ENCODE measurements at places on chromosomes 1 and 21. TPM values are rescaled to one million over a fixed set of nuclear protein-coding genes. Genes with fewer than 3 reads are reported as not detected.
A peak's percentile ranks its signal among the peaks of the same experiment; 100 is the strongest.

Gene RHOU
- 43.6 TPM for total RNA-seq

Gene CLDN14
- not detected for total RNA-seq

Gene SELENBP1
- 2,933 TPM for total RNA-seq

Gene GIPC2
- 15.7 TPM for total RNA-seq

Gene CCDC18
- total RNA-seq = 4.0 TPM

GRCh38 chr1:43938383-43938782, 4.8 kb downstream of the ARTN start:
- no peaks in the 10 kb centered on the region for H3K36me3 ChIP-seq
- H3K27ac ChIP-seq = no peak overlapping the region
- DNase-seq = no peak
- H3K4me3 ChIP-seq = no peak overlapping the region

- no peak overlapping the region for H3K4me3 ChIP-seq
- peak overlapping the region; percentile 96 for H3K27ac ChIP-seq
- H3K4me1 ChIP-seq = peaks cover 36% of the 10 kb centered on the region
- H3K36me3 ChIP-seq = peaks cover 12% of the 10 kb centered on the region
- H3K27me3 ChIP-seq = no peaks in the 10 kb centered on the region
- DNase-seq = peak; percentile 26
These were observed 11.0 kb downstream of the ZBTB7B start for GRCh38 chr1:155013632-155014031.

GRCh38 chr1:117161887-117162286, 40.3 kb upstream of the TRIM45 start:
- DNase-seq = no peak
- H3K4me3 ChIP-seq = no peak overlapping the region
- H3K4me1 ChIP-seq = no peaks in the 10 kb centered on the region
- no peaks in the 10 kb centered on the region for H3K36me3 ChIP-seq

- no peak overlapping the region for H3K4me3 ChIP-seq
- no peaks in the 10 kb centered on the region for H3K27me3 ChIP-seq
- no peaks in the 10 kb centered on the region for H3K36me3 ChIP-seq
- DNase-seq = no peak
- H3K4me1 ChIP-seq = no peaks in the 10 kb centered on the region
- H3K27ac ChIP-seq = no peak overlapping the region
These were observed 161.6 kb downstream of the LRRC40 start for GRCh38 chr1:70043804-70044203.

DNA sequence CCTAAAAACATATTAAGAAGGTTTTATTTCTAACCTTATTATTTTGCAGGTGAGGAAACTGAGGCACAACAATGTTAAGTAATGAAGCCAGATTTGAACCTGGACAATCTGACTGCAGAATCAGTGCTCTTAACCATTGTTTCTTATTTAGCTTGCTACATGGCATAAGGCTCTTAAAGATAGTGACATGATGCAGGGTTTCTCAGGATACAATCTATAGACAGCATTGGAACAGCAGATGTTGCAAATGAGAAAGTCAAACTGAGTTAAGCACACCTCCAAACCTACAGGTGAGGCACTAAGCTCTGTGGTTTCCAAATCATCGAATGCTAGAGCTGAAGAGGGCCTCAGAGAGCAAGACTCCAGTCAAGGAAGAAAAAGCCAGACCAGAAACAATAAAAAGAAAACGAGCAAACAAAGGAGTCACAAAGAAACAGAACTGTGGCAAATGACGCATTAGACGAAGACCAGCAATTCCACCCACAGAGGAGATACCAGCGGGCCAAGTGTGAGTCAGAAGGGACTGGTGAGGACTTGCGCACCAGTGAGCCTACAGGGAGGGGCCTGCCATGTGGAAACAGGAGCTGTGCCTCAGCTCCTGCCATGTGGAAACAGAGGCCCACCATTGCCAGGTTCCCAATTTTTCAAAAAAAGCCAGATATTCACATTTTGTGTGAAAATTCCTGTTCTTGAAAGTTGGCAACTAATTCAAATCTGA, 14.4 kb downstream of the CD58 start:
- peak; percentile 80 for DNase-seq
- H3K27ac ChIP-seq = peak overlapping the region; percentile 67
- H3K27me3 ChIP-seq = no peaks in the 10 kb centered on the region
- no peak overlapping the region for H3K4me3 ChIP-seq

GRCh38 chr1:231187571-231187970, 25.7 kb downstream of the TRIM67 start:
- no peak for DNase-seq
- H3K4me1 ChIP-seq = no peaks in the 10 kb centered on the region
- no peak overlapping the region for H3K27ac ChIP-seq
- H3K36me3 ChIP-seq = no peaks in the 10 kb centered on the region
- H3K27me3 ChIP-seq = peaks cover 35% of the 10 kb centered on the region
- H3K4me3 ChIP-seq = no peak overlapping the region

DNA sequence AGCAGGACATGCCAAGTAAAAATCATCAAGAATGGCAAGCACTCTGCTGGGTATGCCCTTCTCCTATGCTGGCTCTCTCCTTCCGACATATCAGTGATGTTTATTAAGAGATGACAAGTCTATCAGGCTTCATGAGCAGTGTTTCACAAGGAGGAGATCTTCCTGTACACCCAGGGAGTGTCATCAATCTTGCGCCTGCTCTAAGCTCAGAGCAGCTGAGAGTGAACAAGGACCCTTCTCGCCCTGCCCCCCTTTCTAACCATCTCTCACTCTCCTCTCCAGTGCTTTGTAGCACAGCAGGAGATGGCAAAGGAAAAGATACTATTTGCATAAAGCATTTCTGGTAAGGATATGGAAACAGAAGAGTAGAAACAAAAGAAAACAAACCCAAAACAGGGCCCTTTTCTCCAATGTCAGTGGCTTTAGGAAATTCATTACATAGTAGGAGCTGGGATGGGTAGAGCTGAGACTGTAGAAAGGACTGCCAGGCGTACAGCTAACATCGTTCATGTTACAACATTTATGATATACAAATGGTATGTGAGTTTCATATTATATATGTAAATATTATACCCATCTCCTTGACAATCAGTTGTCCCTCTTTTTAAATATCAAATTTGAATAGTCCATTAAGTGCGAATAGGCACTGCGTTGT, 201.7 kb downstream of the NUF2 start:
- H3K4me1 ChIP-seq = no peaks in the 10 kb centered on the region
- no peak overlapping the region for H3K4me3 ChIP-seq
- no peak for DNase-seq
- H3K27ac ChIP-seq = no peak overlapping the region

DNA sequence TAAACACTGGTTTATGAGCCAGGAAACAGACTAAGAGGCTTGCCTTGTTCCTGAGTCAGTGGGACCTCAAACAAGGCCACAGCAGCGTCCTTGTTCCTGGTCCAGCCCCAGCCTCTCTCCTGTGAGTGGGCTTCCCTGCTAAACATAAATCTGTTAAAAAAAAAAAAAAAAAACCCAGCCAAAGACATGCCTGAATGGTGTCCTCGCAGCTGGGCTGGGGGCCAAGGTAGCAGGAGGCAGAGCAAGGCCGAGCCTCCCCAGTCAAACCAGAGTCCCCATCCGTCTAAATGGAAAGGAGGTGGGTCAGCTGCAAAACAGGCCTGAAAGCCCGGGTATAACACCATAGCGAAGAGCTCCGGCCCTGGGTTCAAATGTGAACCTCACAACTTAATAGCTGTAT, 18.1 kb upstream of the IFFO2 start:
- no peak overlapping the region for H3K27ac ChIP-seq
- no peak overlapping the region for H3K4me3 ChIP-seq
- H3K27me3 ChIP-seq = no peaks in the 10 kb centered on the region
- H3K4me1 ChIP-seq = no peaks in the 10 kb centered on the region
- DNase-seq = no peak

GRCh38 chr1:236020359-236021219, 44.3 kb downstream of the NID1 start:
- no peak for DNase-seq
- no peak overlapping the region for H3K4me3 ChIP-seq
- no peaks in the 10 kb centered on the region for H3K27me3 ChIP-seq
- no peaks in the 10 kb centered on the region for H3K36me3 ChIP-seq
- H3K27ac ChIP-seq = peak overlapping the region; percentile 69

- H3K27ac ChIP-seq = no peak overlapping the region
- no peak for DNase-seq
- no peak overlapping the region for H3K4me3 ChIP-seq
- no peaks in the 10 kb centered on the region for H3K36me3 ChIP-seq
- H3K27me3 ChIP-seq = peaks cover 19% of the 10 kb centered on the region
These were observed 61.6 kb downstream of the RNF187 start for GRCh38 chr1:228548788-228549187.

DNA sequence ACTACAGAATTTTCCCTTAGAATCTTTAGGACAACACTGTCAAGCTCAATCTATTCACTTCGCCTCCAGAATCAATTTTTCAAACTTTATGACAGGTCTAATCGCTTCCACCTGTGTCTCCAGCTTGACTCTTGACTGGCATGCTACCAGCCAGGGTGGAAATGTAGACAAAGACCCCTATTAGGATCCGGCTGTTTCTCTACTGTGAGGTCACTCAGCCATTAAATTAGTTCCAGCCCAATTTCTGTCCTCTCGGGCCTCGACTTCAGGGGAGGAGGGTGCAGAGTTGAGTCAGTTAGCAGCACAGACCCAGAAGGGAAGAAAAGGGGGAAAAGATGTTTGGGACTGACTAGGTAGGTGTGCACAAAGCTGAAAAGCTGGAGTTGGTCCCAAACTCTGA, 78.5 kb downstream of the HLCS start:
- H3K4me3 ChIP-seq = no peak overlapping the region
- H3K4me1 ChIP-seq = no peaks in the 10 kb centered on the region
- no peaks in the 10 kb centered on the region for H3K27me3 ChIP-seq
- H3K36me3 ChIP-seq = peaks cover 7% of the 10 kb centered on the region
- no peak overlapping the region for H3K27ac ChIP-seq

Measured in transverse colon (tissue), 4 donors.